Activated gamma-delta T cell treated with Interleukin-2 at 50 U/mL for 16 hours (primary cell): ENCODE measurements at places on chromosomes 7 and 10.
A peak's percentile ranks its signal among the peaks of the same experiment; 100 is the strongest.

GRCh38 chr10:46515366-46515765 is 41.1 kb downstream of the GPRIN2 start:
- no peak for DNase-seq

DNA sequence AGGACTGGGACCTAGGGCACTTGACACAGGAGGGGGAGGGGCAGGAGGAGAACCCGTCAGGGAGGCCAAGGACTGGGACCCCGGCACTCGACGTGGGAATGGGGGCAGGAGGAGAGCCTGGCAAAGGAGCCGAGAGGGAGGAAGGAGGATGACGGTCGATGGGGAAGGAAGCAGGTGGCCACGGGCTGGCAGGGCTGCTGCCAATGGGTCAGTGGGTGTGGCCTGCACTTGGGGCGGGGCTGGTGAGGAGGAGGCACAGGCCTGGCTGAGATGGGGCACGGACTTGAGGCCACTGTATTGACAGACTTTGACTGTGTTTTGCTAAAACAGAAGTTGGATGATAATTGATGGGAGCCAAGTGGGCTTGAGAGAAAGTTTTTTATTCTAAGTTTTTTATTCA is 68.9 kb downstream of the RBM33 start:
- no peak for DNase-seq

GRCh38 chr10:77686096-77686495 is 48.5 kb upstream of the KCNMA1 start:
- DNase-seq, result no peak

GRCh38 chr7:149569025-149569725 is 71.6 kb upstream of the ZNF746 start:
- no peak for DNase-seq

- no peak for DNase-seq
Measured at GRCh38 chr7:151491859-151492258, 27.8 kb downstream of the RHEB start.

DNA sequence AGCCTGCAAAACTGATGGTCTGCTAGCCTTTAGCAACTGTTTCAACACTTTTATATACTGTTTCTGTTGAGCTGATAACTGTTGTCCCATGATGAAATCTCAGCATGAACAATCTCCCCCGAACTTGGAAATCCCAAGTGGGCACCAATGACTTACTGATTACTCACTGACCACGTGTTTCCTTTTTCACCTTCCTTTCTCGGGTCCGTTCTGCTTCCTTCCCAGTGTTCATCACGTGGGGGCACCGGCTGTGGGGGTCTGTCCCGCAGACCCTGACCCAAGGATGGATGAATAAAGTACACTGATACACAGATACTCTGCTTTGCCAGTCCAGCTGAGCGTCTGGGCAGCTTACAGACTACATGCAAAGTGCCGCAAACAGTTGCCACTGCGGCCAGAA is 39.0 kb upstream of the RASGEF1A start:
- DNase-seq, result no peak

DNA sequence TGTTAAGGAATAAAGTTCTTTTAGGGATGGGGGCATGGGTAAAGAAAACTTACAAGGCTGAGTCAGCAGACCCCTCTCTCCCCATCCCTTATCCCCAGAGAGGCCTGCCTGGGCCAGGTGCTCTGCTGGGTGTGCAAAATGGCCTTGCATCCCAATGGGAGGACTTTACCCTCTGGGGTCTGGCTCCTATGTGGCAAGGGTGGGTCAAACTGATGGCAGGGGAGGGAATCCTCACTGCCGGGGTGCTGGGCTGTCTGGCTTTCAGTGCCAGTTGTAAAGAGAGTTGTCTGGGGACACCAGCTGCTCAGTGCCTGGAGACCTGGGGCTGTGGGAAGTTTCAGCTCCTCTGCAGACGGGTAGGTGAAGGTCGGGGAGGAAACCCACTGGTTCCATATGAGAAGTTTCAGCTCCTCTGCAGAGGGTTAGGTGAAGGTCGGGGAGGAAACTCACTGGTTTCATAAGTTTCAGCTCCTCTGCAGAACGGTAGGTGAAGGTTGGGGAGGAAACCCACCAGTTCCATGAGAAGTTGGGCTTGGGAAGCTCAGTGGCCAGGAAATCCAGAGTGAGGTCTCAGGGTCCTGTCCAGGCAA is 127.2 kb upstream of the PODXL start:
- DNase-seq, result no peak

DNA sequence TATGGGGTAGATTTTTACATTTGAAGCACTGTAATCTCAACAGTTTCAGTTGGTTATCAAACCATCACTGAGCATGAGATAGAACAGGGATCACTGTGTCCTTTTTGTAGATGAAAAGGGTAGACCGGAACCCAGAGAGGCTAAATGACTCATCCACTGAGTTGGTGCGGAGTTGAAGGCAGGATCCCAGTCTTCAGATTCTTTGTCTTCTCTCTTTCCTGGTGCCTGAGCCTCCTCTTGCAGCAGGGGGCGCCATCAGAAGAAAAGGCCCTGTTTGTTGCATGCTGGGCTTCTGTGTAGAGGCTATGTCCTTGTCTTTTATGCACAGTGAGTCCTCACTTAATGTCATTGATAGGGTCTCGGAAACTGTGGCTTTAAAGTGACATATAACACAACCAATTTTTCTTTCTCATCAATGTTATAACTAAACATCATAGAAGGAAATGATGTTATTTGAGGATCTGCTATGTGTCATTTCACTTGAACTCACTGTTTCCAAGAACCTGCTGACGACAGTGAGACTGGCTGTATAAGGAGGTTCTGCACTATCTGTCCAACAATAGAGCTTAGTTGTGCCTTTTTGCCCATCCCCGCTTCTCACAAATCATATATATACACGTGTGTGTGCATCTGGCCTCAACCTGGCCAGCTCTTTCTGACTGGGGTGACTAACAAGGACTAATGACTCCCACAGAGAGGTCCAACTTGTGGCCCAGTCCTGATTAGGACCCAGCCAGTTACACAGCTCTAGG is 14.3 kb downstream of the ZNF282 start:
- peak; percentile 48 for DNase-seq

GRCh38 chr7:94675356-94675755 is 19.4 kb upstream of the SGCE start:
- no peak for DNase-seq

DNA sequence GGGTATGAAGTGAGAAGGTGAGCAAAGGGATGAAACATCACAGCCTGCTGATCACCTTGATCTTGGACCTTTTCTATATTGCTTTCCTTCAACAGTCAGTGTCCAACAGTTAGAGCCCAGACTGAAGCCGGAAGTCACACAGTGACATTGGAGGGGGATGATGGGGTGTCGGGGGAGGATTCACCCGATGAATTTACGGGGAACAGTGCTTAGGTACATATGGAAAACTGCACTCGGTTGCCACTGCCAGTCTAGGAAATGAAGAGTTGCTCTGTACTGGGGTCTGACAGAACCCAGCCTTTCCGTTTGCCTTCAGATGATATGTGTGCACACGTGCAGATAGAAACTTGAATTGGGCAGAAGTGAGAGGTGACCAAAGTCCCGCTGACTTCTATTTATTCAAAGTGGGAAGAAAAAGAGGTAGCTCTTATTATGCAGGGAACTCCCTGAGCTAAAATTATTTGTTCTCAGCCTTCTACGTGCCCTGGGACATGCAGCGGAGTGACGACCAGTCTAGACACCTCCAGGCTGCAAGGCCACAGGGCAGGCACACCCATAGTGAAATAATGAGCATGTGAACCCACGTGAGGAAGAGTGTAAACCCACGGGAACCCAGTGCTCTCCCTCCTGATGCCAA is 107.2 kb upstream of the INHBA start:
- no peak for DNase-seq

GRCh38 chr7:21243265-21243664 is 184.6 kb upstream of the SP4 start:
- no peak for DNase-seq

GRCh38 chr10:44933451-44934321 is 22.5 kb downstream of the TMEM72 start:
- DNase-seq, result no peak

- DNase-seq, result no peak
Measured at GRCh38 chr10:95133997-95134396, 60.0 kb upstream of the ACSM6 start.

DNA sequence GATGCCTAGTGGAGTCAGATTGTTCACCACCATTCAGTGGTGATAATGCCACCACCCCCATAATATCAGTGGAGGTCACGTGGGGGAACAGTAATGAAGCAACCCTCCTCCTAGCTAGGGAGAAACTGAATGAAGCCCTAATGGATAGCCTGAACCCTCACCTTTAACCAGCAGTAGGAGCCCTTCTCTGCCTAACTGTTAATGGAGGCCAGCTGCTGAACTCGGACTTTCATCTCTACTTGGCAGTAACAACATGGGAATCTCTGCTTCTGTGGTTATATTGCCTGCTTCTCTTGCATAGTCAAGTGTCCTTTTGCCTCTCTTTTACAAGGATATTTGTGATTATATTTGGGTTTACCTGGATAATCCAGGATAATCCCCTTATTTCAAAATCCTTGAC is 1097.9 kb downstream of the REEP3 start:
- no peak for DNase-seq
